Myometrial cell (primary cell): ENCODE measurements at places on chromosomes 6 and 20. TPM values are rescaled to one million over a fixed set of nuclear protein-coding genes. Genes with fewer than 3 reads are reported as not detected.

ATP6V1G2 gene
- total RNA-seq = 0.18 and 0.58 TPM in 2 replicates

ZNF831 gene
- not detected in 2 replicates for total RNA-seq

SCRT2 gene
- not detected in 2 replicates for total RNA-seq

PLEKHG1 gene
- 1.7 and 7.1 TPM in 2 replicates for total RNA-seq

TAPBP gene
- 100 and 104 TPM in 2 replicates for total RNA-seq

TCF19 gene
- 30.6 and 34.0 TPM in 2 replicates for total RNA-seq

MYL9 gene
- total RNA-seq = 149 and 162 TPM in 2 replicates

RSPH4A gene
- under 0.01 TPM in 1 of 2 replicates, not detected in the other for total RNA-seq

TNFAIP3 gene
- 4.4 and 6.6 TPM in 2 replicates for total RNA-seq

ARHGAP18 gene
- total RNA-seq = 27.1 and 40.4 TPM in 2 replicates

CRISP2 gene
- not detected in 2 replicates for total RNA-seq
